Foreskin keratinocyte (primary cell): ENCODE measurements at places on chromosomes 11 and 22.
A peak's percentile ranks its signal among the peaks of the same experiment; 100 is the strongest.

GRCh38 chr11:121767433-121767832 is 314.7 kb upstream of the SORL1-AS1 start:
- DNase-seq, result peak; percentile 18

DNA sequence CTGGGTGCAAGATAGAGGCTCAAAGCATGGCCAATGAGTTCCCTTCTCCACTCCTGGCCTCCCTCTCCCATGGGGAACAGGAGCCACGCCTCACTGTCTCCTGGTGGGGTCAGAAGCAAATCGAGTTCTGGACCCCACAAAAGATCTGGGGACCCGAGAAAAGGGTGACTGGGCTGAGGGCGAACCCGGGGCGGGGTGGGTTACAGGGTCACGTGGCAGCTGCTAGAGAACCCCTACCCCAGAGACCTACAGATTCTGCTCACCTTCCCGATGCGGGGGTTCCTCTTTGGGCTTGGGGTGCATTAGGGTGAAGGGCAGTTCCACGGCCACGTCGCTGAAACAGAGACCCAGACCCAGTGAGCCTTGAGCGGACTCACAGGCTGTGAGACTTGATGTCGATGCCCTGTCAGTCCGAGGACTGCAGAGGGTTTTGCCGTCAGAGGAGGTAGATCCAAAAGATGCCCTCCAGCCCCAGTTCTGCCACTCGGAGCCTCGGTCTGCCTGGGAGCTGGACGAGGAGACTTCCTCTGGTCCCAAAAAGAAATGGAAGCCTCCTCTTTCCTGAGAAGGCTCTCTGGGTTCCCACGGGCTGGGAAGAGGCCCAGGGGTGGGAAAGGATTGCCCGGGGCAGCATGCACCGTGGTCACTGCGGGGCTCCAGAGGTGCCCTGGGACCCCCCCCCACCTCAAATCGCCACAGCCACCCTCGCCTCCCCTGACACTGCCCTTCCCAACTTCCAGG is 28.2 kb downstream of the TPBGL start:
- no peak for DNase-seq

DNA sequence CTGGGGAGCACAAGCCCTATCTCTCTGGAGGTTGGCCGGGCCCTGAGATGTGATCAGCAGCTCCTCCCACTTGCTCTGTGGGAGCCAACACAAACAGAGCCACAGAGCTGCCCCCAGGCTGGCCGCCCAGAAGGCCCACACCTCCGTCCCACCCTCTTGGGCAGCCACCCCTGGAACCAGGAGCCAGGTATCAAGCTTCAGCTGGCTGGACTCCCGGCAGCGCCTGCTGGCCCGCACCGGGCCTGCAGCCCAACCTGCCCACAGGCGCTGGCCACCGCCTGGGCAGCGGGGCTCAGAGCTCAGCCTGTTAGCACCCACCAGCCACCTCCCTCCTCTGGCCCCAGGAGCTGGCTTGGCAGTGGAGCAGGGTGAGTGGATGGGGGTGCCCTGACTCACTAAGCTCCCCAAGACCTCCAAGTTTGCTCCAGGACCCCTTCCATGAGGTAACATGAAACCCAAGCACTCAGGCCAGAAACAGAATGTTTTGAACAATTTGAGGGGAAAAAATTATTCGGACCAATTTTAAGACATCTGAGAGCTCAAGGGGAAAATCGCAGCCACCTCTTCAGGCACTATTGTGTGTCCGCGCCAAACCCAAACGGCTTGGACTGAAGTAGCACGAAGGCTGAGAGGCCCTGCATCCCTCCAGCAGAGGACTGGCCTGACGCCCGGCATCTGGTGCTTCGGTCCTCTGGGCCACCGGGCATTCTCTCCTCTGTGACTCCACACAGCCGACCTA is 450.8 kb downstream of the SOX6 start:
- DNase-seq, result no peak

- DNase-seq, result no peak
Observed at GRCh38 chr11:7593481-7593880, 79.7 kb downstream of the PPFIBP2 start.

DNA sequence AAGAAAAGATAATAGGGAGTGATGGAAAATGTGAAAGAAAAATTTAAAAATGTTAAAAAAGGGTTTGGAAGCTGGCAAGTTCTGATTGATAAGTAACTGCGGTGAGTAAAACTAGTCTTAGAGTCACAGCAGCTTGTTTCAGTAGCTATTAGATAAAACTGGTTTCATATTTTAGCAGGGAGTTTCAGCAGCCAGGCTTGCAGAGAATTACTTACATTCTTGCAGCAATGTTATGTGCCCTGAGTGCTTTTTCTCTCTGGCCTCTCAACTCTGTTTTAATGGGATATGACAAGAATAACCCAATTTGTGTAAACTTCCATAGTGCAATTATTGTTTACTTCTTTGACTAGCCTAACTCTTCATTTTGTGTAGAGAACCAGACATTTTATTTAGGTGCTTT is 33.6 kb downstream of the PPME1 start:
- DNase-seq, result no peak

DNA sequence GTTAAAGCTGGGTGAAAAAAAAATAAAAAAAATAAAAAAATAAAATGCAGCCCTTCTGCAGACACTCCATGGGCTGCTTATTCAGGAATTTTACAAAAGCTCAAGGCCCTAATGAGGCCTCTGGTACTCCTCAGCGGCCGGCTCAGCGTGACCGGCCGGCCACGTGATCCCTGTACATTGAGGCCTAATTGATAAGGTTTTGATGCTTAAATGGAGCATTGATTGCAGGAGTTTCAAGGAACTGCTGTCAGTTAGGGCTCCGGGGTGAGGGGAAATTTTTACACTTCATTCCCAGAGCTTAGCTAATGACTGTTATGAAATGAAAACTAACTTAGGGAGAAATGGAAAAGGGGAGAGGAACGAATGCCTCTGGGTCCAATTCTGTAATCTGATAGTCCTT is 368.8 kb upstream of the KIRREL3 start:
- no peak for DNase-seq

DNA sequence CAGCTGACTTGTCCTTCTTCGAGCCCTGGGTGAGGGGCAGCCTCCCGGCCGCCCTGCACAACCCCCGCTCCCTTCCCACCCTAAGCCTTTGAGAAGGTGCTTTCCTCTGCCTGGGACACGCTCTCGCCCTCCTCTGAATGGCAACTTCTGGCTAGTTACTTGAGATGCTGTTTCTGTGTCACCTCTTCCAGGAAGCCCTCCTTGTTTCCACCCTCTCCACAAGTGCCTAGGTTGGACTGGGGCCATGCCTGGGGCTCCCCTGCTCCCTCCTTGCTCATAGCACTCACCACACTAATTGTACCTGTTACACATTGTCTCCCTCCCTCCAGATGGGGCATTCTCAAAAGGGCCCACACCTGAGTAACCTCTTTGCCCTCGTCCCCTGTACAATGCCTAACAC is 72.2 kb downstream of the SCUBE1 start:
- no peak for DNase-seq

GRCh38 chr11:15988016-15988550 is 368.3 kb downstream of the SOX6 start:
- DNase-seq, result no peak

DNA sequence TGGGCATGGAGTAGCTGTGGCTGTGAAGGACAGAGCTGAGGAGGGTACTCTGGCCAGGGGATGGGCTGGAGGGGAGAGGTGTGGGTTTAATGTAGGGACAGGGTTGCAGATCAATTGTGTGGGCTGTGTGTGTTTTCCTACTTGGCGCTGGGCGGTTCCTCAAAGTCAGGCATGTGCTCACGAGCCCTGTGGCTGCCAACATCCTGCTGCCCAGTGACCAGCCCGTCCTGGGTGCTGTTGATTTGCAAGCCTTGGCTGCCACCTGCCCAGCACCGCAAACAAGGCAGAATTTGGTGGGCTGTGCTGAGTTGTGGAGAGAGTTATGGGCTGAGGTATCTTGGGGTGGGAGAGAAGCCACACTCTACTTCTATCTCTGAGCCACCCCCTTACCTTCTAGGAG is 69.2 kb downstream of the SCN3B start:
- no peak for DNase-seq

DNA sequence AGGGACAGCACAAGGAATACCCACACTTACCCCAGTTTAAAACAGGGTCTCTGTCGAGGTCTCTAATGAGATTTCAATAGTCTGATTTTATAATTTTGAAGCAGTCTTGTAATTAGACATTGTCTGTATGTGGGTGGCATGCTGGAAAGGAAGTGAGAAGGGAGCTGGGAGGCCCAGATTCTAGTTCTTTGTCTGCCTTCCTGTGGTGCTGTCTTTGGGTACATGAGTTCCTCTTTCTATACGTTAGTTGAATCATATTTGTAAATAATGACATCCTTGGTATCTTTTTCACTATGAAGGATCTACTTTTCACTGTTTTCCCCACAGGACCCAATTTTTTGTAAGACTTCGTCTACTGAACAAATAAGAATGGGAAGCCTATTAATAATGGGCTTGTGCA is 42.0 kb upstream of the TENM4 start:
- no peak for DNase-seq

- DNase-seq, result no peak
Observed at GRCh38 chr11:9941991-9942390, 278.1 kb downstream of the SWAP70 start.

GRCh38 chr22:27554106-27554811 is 247.3 kb downstream of the MN1 start:
- DNase-seq, result peak; percentile 60

DNA sequence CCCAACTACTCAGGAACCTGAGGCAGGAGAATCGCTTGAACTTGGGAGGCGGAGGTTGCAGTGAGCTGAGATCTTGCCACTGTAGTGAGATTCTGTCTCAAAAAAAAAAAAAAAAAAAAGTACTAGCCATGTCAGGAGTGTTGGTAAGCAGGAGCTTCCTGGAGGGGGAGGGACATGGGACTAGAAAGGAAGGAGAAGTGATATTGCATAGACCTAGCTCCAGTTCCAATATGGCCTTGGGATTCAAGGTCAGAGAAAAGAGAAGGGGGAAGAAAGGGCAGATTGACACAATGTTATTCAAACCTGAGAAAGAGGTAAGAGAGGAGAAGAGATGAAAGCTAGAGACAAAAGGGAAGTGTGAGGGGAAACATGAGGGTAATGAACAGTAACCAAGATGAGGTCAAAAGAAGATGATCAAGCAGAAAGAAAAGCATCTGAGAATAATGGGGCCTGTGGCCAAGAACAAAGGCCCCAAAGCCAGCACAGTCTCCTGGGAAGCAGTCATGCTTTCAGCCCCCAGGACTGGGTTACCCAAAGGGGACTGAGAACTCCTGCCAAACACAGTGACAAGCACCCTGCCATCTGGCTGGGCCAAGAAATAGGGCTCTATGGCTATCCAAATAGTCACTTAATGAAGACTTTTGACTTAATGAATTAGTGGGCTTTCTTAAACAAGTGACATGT is 51.7 kb upstream of the FTH1 start:
- no peak for DNase-seq

DNA sequence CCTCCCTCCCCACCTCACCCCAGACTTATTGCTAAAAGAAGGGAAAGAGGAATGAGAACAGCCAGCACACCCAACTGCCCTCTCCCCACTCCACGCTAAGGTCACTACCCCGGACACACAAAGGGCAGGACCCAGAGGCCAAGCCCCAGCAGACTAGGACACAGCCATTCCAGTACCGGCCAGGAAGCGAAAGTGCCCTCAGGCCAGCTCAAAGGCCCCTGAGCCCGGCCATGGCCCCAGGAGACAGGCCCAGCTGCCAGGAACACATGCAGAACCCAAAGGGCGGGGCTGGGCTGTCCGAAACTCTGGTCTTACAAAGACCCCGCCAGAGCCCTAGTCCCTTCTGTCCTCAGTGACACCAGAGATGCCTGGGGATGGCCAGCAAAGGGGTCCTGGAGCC is 5.5 kb downstream of the RCOR2 start:
- no peak for DNase-seq

- DNase-seq, result peak; percentile 61
Observed at GRCh38 chr11:46554213-46555147, 39.3 kb downstream of the AMBRA1 start.

GRCh38 chr11:15864026-15864805 is 492.1 kb downstream of the SOX6 start:
- DNase-seq, result no peak

DNA sequence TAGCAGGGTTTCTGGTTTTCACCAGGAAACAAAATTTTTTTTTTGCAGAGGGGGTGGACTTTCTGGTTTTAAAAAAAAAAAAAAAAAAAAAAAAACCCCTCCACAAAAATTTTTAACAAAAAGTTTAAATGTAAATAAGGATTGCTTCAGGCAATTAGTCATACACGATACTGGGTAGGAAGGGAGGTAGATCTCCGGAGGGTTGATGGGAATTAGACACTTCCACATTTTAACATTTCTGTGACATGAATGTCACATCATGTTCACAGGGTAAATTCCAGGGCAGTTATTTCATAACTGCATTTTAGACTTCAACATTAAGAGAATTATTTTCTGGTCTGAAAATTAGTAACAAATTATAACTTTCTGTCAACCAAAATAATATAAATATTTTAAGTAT is 15.9 kb downstream of the NUP98 start:
- DNase-seq, result peak; percentile 21

GRCh38 chr11:133810766-133811165 is 34.5 kb downstream of the SPATA19 start:
- no peak for DNase-seq

DNA sequence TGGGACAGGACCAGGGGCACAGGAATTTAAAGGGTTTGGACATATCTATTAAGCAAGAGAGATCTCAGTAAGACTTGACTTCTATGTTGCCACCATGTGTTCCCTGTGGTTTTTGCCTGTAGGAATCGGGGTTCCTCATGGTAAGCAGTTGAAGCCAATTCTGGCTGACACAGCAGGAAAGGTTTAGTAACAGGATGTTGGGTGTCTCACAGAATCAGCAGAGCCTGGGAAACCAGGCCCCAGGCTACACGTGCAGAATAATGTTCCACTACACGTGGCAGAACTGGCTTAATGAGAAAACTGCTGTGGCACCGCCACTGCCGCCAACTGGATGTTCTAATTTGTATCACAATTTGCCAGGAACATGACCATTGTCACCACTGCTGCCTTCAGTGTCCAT is 264.6 kb upstream of the PLET1 start:
- peak; percentile 57 for DNase-seq

GRCh38 chr11:6927030-6927617 is 898 bp downstream of the ZNF215 start:
- DNase-seq, result peak; percentile 9

GRCh38 chr11:120512739-120513435 is 1.3 kb downstream of the GRIK4 start:
- no peak for DNase-seq

- DNase-seq, result no peak
Observed at GRCh38 chr22:27882507-27883290, 36.4 kb downstream of the PITPNB start.

GRCh38 chr22:44259366-44260215 is 53.2 kb downstream of the SHISAL1 start:
- no peak for DNase-seq

DNA sequence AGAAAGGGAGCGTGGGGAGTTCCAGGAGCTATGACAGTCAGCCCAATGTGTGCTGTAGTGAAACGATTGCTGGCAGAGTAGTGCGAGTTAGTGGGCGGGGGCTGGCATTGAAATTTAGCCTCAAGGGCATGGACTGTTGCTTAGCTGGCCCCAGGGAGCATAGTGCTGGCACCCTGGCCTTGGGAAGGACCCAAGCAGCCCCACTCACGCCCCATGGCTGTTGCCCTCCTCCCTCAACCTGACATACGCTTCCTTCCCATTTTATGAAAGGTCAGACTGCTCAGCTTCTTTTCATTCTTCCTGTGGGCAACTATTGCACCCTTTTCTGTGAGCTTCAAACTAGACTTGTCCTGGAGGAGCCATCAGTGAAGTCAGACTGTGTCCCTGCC is 52.0 kb upstream of the SUSD2 start:
- DNase-seq, result no peak
